ENCODE measurements at places on chromosomes 3 and 15.

- peak; percentile 66 for DNase-seq
These were observed at the start of gene VWA5B2 for GRCh38 chr3:184229394-184230080. Gene VWA5B2, plus strand, starts transcription at chr3:184229585. Its CDS starts 944 bp downstream, at chr3:184230529.

- no peak for DNase-seq
These were observed 214.8 kb downstream of the KCNH8 start for GRCh38 chr3:19363071-19363470.

DNA sequence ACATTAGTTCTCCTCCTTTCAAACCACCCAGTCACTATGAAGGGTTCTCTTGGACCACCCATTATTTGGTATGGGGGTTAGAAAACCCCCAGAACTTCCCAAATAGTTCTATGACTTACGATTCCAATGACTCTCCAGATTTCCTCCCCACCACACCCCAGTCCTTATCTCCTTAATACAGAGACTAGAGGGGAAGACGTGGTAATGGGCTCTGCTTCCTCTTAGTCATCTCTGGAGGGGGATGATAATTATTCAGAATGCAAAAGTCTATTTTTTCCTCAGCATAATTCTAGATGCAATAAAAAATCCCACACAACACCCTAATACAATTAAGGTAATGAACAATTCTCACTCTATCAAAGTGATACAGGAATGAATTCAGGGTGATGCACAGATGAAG is 48.9 kb upstream of the CFAP161 start:
- no peak for DNase-seq

DNA sequence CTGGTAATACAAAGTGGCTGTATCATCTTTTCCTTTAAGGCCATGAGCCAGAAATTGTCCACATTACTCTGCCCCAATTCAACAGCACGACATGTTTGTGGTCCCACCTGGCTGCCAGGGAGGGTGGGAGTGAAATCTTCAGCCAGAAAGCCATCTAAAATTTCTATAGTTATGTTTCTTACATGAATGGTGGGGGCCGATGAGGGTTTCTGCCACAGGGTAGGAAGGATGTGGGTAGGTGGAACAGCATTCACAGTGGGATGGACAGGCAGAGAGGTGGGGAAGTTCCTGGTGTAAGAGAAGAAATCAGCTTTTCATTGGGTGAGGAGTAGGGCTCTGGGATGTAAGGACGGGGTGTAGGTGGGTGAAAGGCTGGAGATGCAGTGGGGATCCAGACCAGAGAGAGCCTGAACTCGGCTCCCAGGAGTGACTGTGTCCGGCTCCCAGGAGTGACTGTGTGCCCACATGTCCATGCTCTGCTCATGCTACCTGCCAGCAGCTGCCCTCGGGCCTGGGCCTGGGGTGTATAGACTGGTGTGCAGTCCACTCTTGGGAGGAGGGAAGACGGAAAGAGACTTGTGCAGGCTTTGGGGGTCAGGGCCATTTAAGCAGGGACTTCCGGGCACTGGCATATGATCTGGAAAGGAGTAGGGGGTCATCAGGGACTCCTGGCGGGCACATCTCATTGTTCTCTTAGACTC is 3.8 kb upstream of the FBLN2 start:
- no peak for DNase-seq

GRCh38 chr15:55893852-55894251 is 99.6 kb downstream of the NEDD4 start:
- DNase-seq = no peak

DNA sequence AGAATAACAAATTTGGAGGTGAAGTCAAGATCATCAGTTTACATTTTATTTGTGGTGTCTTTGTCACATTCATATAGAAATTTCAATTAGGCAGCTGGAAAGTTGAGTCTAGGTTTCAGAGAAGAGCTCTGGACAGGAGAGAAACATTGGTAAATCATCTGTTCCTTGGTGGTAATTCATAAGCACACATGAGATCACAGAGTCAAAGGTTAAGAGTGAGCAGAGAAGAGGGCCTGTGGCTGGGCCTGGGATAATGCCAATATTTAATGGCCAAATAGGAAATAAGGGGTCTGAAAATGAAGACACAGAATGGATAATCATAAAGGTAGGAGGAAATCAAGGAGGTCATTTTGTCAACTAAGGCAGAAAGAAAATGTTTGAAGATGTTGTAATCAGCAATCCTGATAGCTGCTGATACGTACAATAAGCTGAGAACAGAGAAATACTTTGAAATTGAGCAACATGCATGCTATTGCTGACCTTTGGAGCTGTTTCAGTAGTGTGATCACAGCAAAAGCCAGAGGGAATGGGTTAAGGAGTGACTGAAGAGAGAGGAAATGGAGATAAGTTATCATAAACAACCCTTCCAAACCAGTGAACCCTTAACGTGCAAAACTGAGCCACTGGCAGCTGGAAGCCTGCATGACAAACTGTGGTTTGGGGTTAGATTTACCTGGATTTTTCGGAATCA is 692.8 kb downstream of the AGBL1 start:
- DNase-seq = no peak

- DNase-seq = no peak
These were observed 127.6 kb downstream of the NAALADL2 start for GRCh38 chr3:174986685-174987084.

- DNase-seq = no peak
These were observed 96.3 kb upstream of the CHRM5 start for GRCh38 chr15:33871980-33872379.

DNA sequence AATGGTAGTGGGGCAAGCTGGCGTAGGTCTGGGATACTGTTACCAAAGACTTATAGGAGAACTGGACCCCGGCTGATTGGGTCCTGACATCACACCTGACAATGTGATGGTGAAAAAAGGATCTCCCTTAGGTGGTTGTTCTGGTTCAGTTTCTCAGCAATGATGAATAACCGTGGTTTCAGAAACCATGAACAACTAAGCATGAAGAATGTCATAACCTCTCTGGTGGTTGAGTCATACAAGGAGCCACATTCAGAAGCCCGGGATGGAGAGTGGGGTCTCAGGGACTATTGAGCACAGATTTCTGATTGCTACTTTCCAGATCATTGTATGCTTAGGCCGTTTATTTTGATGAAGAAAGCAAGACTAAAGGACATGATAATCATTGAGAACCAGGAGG is 17.4 kb downstream of the GPR160 start:
- peak; percentile 39 for DNase-seq

DNA sequence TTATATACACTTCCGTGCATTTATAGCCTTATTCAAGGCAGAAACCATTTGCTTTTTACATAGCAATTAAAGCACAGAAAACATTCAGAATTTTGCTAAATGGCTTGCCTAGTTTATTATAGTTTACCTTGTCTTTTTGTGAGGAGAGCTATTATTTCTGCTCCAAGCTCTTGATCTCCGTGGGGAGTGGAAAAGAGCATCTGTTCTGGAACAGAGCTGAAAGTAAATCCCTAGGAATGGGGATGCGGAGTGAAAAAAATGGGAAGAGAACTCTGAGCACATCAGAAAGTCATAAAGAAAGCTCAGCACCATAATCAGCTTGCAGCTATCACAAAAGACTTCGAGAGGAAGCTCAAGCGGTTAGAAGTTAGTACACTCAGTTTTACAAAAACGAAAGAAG is 1006.7 kb downstream of the ROBO2 start:
- no peak for DNase-seq

GRCh38 chr3:107377151-107377550 is at the start of gene CCDC54:
Gene CCDC54, plus strand, starts transcription at chr3:107377439. Its CDS starts 149 bp downstream, at chr3:107377588.
- no peak for DNase-seq

DNA sequence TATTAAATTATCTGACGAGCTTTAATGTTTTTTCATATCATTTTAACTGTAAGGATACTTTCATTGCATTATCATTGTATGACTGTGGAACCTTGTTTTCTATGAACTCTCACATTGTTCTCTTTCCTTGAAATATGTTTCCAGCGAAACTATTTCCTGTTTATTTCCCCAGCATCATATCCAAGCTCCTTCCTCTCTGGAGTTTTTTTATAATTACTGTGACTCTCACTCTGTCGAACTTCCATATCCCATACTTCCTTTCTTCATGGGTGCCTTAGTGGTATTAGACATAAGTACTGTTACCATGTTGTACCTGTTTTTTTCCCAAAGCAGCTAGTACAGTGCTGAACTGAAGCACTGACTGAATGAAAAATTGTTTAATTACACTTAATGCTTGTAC is 373.6 kb upstream of the CNTN3 start:
- DNase-seq = no peak

GRCh38 chr15:32119694-32120330 is 89.5 kb downstream of the CHRNA7 start:
- DNase-seq = no peak

GRCh38 chr3:39267631-39268548 is 11.9 kb downstream of the CX3CR1 start:
- DNase-seq = no peak

DNA sequence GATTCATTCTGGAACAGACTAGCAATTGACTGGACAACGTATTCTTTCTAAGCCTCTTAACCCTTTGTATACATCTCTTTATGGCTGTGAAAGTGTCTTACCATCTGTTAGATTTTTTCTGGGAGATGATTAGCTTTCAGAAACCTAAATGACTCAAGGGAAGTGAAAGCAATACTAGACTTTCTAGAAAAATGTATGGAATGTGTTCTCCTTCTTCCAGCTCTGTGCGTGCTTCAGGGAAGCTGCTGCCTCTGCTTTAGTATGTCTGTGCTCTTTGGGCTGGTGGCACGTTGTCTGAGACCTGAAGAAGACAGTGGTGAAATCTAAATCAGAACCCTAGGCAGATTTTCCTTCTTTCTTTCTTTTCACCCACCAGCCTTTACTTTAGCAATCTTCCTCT is 89.5 kb downstream of the ITPR1 start:
- no peak for DNase-seq

GRCh38 chr3:142802891-142803290 is 79.1 kb downstream of the TRPC1 start:
- no peak for DNase-seq

DNA sequence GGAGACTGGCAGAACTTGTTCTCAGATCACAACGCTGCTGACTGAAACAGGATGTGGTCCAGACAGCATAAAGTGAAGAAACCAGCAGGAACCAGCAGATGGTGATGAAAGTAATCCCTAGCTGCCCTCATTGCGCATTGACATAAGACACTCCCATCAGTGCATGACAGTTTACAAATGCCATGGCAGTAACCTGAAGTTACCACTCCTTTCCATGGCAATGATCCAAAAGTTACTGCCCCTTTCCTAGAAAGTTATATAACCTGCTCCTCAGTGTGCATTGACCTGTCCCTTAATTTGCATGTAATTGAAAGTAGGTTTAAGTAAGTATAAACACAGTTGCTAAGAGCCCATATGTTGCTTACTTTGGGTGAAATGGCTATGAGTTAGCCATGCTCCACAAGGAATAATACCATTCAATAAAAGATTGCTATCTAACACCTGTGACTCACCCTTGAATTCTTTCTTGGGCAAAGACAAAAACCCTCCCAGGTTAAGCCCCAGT is 149.1 kb upstream of the CD96 start:
- no peak for DNase-seq

DNA sequence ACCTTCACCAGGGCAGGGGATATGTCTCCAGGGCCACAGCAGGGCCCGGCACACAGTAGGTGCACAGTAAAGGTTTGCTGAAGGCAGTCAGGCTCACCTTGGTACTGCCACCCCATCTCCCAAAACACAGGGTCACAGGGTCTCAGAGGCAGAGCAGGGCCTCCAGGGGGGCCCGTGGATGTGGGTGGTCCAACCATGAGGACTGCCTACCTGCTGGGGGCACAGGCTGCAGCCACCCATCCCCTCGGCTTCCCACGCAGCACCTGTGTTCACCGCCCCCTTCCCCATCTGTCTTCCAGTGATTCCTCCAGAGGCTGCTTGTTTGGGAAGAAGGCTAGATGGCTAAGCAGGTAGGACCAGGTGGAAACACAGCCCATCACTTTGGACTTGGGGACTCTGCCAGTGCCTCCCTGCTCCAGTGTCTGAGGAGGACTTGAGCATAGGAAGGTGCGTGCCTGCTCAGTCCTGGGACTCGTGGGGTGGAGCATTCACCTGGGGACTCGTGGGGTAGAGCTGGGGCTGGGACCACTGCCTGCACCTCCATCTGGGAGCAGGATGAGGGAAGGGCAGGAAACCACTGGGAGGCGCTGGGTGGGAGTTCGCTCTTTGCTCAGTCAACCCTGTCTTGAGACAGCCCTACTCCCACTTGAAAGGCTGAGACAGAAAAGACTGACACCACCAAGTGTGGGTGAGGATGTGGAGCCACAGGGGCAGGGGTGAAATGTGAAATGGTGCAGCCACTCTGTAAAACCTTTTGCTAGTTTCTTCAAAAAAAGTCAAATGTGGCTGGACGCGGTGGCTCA is 18.8 kb upstream of the PLXND1 start:
- DNase-seq = no peak

- DNase-seq = no peak
These were observed 74.0 kb upstream of the STRIT1 start for GRCh38 chr3:155367506-155367905.

GRCh38 chr3:23711916-23712494 is 93.8 kb upstream of the UBE2E1 start:
- DNase-seq = peak; percentile 11

DNA sequence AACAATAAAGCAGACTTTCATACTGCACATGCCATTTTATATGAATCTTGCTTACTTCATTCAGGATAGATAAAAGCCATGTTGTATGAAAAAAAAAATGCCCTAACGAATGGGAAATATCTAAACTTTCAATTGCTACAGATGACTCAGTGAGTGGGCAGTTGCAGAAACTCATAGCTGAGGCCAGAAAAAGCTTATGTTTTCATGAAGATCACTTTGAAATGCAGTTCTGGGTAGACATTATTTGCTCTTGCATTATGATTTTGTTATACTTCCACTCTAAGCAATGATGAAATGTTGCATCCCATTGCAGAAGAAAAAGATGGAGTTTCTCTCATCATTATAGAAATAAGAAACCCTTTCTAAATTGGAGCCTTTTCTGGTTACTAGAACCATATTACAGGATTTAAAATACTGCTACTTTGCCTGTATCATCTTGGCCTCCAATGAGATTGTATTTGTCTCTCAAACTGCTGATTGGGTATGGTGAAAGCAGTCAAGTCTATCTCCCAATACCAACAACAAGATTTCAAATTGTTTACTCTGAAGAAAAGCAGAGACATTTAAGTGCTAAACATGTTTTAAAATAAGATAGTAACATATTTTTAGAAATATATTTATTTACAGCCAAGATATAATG is 17.0 kb downstream of the PEAK1 start:
- DNase-seq = no peak

GRCh38 chr3:31027191-31027761 is 132.8 kb upstream of the GADL1 start:
- no peak for DNase-seq

GRCh38 chr15:63572749-63573464 is 24.3 kb upstream of the FBXL22 start:
- DNase-seq = no peak

GRCh38 chr3:186532598-186533072 is 11.5 kb downstream of the CRYGS start:
- peak; percentile 56 for DNase-seq

GRCh38 chr15:48559285-48559684 is 86.2 kb downstream of the FBN1 start:
- DNase-seq = no peak

DNA sequence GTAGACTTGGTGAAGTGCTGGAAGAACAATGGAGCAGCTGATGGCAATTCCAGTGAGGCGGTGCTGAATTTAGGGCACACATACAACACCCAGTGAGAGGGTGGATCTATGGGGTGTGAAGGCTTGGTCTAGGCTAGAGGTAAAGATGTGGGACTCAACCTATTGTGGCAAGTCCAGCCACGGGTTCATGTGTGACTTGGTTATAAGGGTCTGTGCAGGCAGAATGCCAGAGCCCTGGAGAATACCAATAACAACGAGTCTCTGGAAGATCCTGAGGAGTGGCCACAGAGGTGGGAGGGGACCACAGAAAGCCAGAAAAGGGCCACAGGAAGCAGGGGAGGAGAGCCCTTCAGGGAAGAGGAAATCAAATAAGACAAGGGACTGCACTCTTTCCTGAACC is 55.0 kb downstream of the VGLL4 start:
- no peak for DNase-seq

All from stimulated activated naive B cell treated with anti-CD40 and anti-IgM and Interleukin-4, amounts not matched to agents 10 μg/mL and 1 μg/mL and 100 μg/mL, for 72 hours (primary cell).